ENCODE measurements at places on chromosomes 5 and 9.

GRCh38 chr5:72307573-72307967 lies 12.5 kb downstream of the MRPS27 start:
- DNase-seq: no peak

DNA sequence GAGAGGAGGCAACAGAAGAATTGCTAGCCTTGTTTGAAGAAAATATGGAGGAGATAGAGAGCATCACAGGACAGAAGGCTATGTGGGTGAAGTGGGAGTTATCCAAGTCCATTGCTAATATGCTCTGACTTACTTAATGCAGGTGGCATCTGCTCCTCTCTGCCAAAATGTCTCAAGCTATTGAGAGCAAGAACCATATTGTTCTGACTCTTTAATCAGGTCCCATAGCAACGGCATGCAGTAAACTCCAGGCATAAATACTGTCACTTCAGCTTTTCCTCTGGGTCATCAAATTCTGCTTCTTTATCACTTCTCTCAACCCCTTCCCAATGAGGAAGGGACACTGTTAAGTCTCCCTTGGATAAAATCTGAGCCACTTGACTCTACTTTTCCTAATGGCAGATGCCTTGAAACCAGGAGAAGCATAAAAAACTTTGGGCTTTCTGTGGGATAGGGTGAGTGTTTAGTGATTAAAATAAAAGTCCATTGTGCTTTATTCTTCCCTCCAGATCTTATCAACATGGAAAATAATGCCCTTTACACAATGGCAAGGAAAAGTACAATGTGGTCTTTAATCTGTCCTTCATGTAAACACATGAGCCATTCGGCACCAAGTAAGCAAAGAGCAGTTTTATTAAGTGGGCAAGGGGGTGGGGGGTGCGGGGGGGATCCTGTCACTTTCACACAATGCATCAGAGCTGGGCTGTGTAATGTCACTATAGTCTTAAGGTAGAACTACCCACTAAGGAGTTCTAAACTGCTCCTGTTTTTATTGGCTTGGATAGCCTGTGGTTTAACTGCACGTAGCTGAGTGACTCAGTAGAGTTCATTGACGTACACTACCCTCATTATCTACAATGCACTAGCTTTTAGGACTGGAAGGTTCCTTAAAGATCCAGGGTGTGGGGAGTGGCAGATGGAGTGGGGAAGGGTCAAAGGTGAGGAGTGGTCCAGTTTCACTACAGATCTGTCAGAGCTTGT lies 71.0 kb upstream of the TARS1 start:
- DNase-seq: peak; percentile 83

GRCh38 chr9:137044037-137044436 lies 1.9 kb downstream of the NPDC1 start:
- no peak for DNase-seq

DNA sequence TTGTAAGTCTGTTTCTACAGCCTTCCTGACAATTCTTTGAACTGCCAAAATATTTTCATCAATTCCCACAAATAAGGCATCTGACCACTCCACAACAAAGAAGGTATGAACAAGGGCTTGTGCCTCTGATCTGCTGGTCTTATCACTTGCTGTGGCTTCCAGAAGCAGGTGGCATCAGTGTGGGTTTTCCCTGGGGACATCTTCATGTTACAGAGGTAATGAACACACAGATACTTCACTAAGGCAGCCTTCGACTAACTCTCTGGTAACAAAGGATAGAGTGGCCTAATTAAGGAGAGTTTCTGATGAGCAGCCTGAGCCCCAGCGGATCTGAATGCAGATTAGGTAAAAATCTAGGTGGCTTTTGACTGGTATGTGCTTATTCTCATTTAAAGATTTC lies 15.2 kb upstream of the ERAP2 start:
- no peak for DNase-seq

DNA sequence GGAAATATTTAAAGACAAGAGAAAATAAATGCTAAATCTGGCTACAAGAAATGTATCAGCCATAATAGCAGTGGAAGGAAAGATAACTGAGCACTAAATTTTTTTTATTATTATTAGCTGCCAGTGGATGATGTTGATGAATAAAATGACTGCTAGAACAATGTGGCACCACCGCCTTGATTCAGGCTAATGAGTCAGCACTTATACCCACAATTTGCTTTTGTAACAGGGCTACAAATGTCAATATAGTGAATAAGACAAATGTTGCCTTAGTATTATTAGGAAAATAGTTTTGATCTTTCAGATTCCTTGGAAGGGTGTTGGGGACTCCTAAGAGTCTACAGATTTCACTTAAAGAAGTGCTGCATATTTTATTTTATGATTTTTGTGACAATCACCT lies 555.2 kb upstream of the GRAMD2B start:
- DNase-seq: no peak

GRCh38 chr5:143550986-143551630 lies 147.6 kb upstream of the NR3C1 start:
- DNase-seq: no peak
